CD4-positive, alpha-beta T cell treated with Interleukin-15 for 4 hours (primary cell): ENCODE measurements at places on chromosomes 2 and 18.
A peak's percentile ranks its signal among the peaks of the same experiment; 100 is the strongest.

DNA sequence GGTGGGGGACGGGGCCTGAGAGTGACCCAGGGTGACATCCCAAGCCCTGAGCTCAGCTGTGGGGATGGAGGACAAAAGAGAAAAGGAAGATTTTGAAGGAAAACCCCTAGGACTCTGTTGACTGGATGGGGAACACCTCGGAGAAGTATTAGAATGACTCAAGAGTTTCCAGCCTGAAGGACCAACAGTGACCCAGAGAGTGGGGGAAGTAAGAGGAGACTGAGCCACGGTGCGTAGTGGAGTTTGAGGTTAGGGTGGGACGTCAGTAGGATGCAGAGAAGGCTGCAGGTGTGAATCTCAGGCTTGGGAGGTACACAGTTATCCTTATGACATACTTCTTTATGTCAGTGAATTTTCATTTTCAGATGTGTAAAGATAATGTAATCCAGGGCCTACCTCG, 119.5 kb downstream of the NCK2 start:
- DNase-seq = no peak

DNA sequence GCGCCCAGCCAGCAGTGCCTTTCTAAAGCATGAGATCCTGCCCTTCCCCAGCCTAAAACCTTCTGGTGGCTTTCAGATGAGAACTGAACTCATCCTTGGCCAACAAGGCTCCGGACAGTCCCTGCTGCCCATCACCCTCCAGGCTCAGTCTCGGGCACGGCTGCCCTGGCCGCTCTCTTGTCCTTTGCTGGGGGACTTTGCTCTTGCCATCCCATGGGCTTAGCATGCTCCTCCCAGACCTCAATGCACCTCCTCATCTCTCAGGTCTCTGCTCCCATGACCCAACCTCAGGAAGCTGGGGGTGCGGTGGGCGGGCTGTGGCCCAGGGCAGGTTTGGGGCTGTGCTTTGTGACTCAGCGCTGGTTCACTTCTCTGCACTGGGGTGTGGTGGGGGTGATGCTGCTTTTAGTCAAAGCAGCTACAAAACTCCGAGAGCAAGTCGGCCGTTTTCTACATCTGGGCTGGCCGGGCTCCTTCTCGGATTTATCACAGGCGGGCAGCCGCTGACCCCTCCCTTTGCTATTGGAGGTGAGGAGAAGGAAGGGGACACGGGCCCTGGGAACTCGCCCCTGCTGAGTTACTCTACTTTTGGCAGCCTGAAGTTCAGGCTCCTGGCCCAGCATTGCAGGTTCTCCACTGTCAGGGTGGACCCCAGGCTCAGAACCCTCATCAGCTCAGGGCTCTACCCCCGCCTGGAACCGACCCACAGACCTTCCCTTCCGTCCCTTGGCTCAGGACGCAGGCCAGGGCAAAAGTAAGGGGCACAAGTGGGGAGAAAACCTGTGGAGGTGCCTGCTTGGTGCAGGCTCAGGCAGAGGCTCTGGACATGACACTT, 90.6 kb upstream of the TAF1B start:
- peak; percentile 87 for DNase-seq

- no peak for DNase-seq
These were observed 73.1 kb downstream of the CPO start for GRCh38 chr2:207012461-207012860.

GRCh38 chr2:234111523-234111922, 61.0 kb downstream of the SPP2 start:
- DNase-seq = no peak

DNA sequence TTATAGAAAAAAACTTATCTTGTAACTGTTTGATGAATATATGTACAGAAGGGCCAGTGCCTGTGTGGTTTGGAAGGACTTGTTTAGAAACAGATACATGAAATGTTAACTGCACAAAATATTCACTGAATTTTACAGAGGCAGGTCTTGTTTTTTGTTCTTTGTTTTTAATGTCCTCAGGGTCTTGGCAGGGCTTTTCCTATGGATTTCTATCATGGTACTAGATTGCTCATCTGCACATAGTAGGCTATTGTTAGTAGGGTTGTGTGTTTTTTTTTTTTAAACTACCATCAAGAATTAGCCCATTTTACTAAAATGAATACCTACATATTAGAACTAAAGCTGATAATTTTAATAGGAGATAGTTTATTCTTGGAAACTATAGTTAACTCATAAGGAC, 3.5 kb downstream of the CABYR start:
- DNase-seq = no peak

- DNase-seq = no peak
These were observed 4.2 kb downstream of the SFT2D3 start for GRCh38 chr2:127705391-127706065.

DNA sequence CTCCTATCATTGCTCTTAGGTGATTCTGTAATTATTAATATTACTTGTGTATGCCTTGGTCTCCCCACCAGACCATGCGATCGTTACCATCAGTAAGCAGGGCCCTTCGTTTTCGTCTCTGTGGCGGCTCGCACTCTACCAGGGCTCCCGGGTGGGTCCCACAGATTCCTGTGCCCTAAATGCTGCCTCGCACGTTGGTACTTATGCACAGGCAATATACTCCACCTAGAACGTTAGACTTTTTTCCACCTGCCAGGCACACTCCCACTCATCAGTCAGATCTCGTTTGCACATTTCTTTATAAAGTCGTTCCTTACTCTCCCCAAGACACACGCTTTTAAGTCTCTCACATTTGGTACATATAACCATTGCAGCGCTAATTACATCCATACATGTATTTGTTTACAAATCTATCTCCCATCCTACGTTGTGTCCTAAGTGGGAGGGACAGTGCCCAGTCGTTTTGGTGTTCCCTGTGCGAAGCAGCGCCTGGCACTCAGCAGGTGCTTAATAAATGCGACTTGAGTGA, 901 bp downstream of the FEZ2 start:
- no peak for DNase-seq

- no peak for DNase-seq
These were observed 162.6 kb downstream of the PDE11A start for GRCh38 chr2:177909962-177910361.

DNA sequence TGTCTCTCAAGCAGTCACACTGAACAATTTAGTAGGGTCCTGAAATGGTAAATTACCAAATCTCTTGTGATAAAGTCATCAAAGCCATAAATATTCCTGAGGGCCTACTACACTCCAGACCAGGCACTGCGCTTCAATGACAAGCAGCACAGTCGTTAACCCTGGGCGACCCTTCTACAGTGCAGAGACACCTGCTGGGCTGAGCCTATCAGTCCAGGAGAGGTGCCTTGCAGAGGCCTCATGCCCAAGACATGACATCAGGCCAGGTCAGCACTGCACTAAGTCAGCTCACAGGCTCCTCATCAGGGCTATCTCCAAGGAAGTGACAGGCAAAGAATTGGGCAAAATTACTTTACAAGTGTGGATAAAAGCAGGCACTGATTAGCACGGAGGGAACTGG, 166.4 kb upstream of the EPB41L3 start:
- DNase-seq = no peak

DNA sequence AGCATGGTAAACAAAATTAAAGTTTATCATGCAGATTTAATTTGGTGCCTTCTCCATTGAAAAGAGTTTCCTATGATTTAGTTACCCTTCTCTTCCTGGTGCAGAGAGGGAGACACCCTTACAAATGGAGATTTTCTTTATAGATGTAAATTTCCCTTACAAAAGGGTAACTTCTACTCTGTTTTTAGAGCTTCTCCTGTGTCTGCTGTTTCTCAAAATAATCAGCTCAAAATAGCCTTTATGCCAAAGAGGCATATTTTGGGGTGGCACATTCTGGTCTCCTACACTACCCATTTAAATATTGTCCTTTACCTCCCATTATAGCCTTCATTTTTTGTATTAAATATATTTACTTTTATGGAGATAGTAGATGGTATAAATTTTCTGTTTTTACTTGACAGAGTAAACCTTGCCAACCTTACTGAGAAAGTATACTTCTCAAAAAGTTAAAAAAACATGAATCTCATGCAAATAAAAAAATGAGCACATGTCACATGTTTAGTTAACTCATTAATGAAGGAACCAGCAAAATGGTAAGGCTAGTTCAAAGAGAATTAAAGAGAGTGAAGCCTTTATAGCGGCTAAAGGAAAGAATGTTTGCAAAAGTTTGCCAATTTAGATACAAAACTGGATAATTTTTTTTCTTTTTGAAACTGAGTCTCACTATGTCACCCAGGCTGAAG, 83.3 kb upstream of the MSH6 start:
- DNase-seq = no peak

GRCh38 chr2:181252262-181253148, 204.7 kb upstream of the ITGA4 start:
- DNase-seq = no peak

GRCh38 chr18:74081966-74082741, 65.5 kb downstream of the FBXO15 start:
- DNase-seq = peak; percentile 53

GRCh38 chr2:65979446-65979845, 455.5 kb upstream of the MEIS1 start:
- DNase-seq = no peak

- DNase-seq = no peak
These were observed 180.6 kb downstream of the FSIP2 start for GRCh38 chr2:185919155-185919554.
